Sigmoid colon (tissue), 7 donors: ENCODE measurements at places on chromosomes 6 and 20. TPM values are rescaled to one million over a fixed set of nuclear protein-coding genes. Genes with fewer than 3 reads are reported as not detected.

Gene TOMM6
- total RNA-seq: 116 TPM

Gene PPP1R10
- 26.8 TPM for total RNA-seq

GRCh38 chr6:17417817-17418216 lies 24.4 kb downstream of the CAP2 start:
- no peaks in the 10 kb centered on the region for H3K36me3 ChIP-seq
- peak overlapping the region; percentile 81 for H3K27ac ChIP-seq
- DNase-seq: no peak
- no peak overlapping the region for H3K4me3 ChIP-seq
- peaks cover 38% of the 10 kb centered on the region for H3K4me1 ChIP-seq

- H3K27ac ChIP-seq: no peak overlapping the region
- no peak overlapping the region for H3K4me3 ChIP-seq
- no peak for DNase-seq
These were observed 172.6 kb upstream of the AGPAT4 start for GRCh38 chr6:161446296-161446925.

DNA sequence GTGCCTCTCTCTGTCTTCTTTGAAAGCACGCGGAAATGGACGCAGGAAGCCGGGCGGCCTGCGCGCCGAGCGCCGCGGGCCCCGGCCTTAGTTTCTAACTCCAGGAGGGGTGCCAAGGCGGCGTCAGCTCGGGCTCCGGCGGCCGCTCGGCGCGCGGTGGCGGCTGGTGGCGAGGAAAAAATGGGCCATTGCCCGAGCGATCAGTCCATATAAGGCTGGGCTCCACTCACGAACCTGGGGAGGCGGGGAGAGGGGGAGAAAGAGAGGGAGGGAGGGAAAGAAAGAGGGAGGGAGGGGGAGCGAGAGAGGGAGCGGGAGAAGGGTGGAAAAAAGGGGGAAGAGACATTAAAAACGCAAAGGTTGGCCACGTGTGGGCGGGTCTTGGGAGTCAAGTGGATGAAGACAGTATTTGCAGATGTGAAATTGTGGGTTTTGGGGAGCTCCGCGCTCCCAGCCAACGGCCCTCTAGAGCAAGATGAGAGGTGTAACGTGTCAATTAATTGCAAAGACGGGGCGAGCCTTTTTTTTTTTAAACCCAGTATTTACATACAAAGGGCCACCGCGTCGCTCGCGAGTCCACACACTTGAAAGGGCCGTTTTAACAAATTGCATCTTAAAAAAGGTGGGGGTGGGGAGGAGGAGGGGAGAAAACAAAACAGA lies at the start of gene NKX2-2:
TSS of gene NKX2-2 (minus strand) at position 184 of the 660 bp plus-strand sequence. CDS start 395 bp downstream, outside the sequence.
- no peak for DNase-seq
- no peak within 1 kb of the TSS for H3K27ac ChIP-seq
- H3K4me1 ChIP-seq: peaks cover 74% of the 10 kb centered on the region

DNA sequence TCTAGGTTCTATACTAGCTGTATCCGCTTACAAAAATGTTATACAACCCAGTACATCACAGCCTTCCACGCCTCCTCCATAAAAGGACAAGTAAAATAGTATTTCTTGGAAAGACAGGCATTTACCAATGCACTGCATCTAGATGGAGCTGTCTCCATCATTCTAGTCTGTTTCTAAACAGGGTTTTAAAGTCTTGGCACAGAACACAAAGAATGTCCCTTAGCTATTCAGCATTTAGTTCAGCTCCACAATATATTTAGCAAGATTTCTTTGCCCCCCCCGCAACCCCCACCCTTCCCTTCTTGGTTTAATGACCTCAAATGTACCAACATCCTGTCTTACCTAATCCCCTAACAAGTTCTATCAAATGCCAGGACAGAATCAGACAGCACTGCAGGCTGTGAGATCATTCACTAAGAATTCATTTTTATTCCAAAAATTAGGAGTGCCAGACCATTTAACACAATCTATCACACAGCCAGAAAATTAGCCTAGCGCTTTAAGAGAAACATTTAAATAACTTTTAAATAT lies 198.6 kb downstream of the BACH2 start:
- no peaks in the 10 kb centered on the region for H3K36me3 ChIP-seq
- H3K27ac ChIP-seq: peak overlapping the region; percentile 72
- peak; percentile 82 for DNase-seq
- H3K27me3 ChIP-seq: no peaks in the 10 kb centered on the region
- H3K4me1 ChIP-seq: peaks cover 22% of the 10 kb centered on the region
- H3K4me3 ChIP-seq: no peak overlapping the region
